ENCODE measurements at places on chromosomes 6 and 20.

GRCh38 chr6:40930045-40930444 lies 109.0 kb downstream of the UNC5CL start:
- DNase-seq, result no peak

DNA sequence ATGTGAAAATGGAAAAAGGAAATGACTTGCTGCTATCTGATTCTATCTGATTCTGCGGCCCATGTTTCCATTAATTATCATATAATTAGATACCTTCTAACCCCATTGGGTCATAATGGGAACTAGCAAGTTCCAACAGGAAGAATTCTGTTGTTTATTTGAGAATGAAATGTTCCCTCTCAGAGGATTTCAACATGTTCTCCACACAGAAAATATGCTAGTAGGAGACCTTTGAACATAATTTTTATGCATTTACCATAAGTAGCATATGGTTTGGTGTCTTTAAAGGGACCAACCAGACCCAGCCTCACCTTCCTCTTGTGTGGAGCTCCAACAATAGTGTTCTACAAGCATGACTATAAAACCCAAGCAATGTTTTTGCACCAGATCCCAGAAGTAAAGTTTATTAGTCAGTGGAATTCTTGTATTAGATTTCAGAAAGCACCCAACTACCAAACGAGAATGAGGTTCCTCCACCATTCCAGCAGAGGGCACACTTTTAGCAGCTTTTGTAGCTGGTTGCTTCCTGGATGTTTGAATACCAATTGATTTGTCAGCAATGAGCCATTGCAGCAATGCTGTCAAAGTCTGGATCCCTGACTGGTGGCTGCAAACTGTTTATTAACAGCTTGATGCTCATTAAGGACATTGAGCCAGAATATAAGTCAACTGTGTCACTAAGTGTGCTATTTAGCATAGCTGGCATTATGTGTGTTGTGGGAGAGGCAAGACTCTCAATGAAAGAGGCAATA lies 143.6 kb upstream of the GJE1 start:
- peak; percentile 81 for DNase-seq

DNA sequence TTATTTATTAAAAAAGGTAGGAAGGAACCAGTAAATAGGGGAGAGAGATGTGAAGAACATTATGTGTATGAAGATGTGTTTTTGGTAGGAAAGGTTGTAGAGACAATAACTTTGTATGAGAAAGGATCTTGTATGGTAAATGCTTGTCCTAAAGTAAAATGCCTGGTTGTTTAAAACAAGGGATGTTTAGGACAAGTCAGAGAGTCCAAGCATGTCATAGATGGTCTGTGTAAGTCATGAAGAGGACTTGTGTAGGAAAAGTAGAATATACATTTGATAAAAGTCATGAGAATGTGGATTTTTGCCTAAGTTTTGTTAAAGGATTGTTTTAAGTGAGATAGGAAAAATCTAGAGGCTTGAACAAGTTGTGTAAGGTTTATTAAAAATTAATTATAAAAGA lies 325.1 kb downstream of the CDH26 start:
- DNase-seq, result no peak

- no peak for DNase-seq
These were observed 332.6 kb downstream of the NRN1 start for GRCh38 chr6:5674141-5674540.

GRCh38 chr20:52683761-52684160 lies 288.4 kb upstream of the TSHZ2 start:
- no peak for DNase-seq

- no peak for DNase-seq
These were observed 153.6 kb downstream of the BMP2 start for GRCh38 chr20:6920991-6921613.

- no peak for DNase-seq
These were observed 69.0 kb upstream of the CCN2 start for GRCh38 chr6:132020138-132020581.

DNA sequence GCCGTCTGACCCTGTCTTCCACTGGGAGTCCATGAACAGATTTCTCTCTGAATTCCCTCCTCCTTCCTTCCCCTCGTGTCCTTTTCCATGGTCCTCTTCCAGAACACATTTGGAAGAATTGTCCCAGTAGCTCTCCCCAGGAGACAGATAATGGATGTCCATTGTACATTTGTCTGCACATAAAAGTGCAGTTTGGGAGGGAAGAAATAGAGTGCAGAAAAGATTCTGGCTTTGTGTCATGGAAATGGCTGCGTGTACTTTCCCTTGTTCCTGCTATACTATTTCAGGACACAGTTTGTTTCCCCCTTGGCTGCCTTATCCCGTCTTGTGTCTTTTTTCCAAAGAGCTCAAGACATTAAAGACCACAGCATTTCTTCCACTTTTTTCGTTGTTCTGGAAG lies 127.6 kb downstream of the SYNDIG1 start:
- no peak for DNase-seq

GRCh38 chr6:50093116-50093937 lies 43.6 kb upstream of the DEFB112 start:
- no peak for DNase-seq

GRCh38 chr6:157050537-157051265 lies 272.6 kb downstream of the TMEM242 start:
- DNase-seq, result no peak

DNA sequence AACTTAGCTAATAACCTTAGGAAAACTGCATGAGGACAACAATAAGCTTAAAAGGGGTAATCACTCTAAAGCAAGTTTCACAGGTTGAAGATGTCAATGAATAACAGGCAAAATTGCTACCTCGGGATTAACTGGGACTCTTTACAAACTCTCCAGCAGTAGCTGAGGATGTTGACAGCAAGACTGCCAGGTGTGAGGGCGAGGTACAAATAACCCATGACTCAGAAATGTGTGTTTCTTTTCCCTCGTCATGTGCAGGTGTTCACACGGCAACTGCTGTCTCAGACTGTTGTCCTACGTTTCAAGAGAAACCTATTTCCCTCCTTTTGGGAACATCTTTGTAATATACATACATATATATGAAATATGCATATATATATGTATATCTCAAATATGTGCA lies 15.9 kb downstream of the BCAS1 start:
- DNase-seq, result no peak

DNA sequence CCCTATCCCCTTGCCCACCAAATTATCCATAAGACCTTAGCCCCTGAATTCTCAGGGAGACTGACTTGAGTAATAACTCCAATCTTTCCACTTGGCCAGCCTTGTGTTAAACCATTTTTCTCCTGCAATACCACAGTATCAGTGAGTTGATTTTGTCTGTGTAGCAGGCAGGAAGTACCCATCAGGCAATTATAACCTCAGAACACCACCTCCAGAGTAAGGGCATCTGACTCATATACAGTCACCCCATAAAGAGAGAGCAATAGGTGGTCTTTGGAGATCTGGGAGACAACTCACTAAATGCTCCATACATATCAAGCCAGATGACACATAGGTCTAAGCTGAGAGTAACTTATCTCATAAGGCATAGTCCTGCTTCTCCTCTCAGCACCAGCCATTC lies 83.7 kb downstream of the FILIP1 start:
- no peak for DNase-seq

DNA sequence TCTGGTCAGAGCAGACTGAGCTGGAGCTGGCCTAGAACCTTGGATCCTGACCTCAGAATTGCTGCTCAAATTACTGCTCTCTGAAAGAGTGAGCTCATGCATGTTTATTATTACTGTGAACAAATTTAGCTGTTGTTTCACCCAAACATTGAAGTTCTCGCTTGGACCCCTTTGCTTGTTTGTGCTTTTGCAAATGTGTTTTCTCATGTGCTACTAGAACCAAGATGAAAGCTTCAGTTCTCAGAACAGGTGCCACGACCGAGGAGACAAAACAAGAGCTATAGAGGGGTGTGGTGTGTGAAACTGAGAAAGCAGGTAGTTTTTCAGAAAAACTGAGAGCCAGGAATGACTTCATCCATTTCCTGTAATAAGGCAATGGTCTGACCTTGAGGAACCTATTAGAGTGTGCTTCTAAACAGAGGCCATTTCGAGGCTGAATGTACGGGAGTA lies 50.0 kb upstream of the ESR1 start:
- no peak for DNase-seq

DNA sequence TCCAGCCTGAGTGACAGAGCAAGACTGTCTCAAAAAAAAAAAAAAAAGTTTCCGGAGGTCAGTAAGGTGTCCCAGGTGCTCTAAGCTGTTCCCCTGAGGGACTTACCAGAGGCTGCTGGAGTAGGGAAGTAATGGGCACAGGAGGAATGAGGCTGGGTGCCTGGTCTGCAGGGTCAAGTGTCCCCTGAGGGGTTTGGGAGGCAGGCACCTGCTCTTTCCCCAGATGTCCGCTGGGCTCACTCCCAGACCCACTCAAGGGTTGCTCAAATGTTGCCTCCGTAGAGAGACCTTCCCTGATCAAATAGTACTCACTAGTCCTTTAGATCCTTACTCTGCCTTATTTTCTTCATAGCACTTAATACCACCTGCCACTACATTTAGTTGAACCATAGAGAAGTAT lies 5.4 kb upstream of the MAPK13 start:
- DNase-seq, result no peak

DNA sequence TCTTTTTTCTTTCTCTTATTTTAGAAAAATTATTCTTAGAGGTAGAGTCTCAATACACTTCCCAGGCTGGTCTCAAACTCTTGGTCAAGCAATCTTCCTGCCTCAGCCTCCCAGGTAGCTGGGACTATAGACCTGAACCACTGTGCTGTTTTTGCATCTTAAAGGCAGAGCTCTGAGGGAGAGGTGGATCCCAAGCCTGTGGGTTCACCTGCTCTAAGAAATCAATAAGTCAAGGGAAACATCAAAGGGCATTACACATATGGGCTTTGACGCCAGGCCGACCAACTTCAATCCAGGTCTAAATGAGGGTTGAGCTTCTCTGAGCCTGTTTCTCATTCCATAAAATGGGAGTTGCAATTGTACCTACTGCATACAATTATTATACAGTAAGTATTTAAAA lies 223.9 kb downstream of the LY86 start:
- DNase-seq, result no peak

GRCh38 chr20:35704514-35705261 lies 5.5 kb downstream of the ROMO1 start:
- DNase-seq, result no peak

DNA sequence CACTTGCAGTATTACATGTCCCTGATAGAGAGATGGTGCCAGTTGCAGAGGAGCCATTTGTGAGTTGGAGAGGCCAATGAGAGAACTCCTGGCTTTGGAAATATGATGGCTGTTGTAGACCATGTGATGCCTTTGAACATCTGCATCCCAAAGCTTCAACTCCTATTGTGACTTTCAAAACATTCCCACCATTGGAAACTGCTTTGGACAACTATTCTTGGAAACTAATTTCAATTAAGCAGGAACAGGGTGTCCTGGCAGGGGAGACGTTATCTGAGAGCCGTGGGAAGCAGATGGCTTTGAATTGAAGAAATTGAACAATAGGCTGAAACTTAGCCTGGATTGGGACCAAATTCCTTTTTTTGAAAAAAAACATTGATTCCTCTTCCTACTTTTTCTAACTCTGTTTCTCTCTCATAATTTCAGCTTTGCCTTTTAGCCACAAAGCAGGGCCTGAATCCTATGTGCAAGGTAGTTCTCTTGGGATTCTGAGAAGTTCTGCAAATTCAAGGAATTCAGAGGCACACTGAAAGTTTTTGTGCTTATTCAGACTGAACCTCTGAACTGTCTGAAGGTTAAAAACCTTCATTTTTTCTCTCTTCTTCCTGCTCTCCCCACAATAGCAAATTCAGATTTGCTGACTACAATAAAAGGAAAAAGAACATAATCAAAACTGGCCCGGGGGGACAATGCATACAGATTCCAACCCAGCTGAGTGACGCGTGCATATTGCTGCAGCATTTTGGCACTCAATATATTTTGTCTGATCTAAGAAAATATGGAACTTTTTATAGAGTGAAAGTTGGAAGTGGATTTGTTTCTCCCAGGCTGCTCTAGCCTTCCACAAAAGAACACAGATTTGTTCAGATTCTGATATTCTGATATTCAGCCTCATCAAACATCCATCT lies 720.4 kb upstream of the CHD6 start:
- no peak for DNase-seq

DNA sequence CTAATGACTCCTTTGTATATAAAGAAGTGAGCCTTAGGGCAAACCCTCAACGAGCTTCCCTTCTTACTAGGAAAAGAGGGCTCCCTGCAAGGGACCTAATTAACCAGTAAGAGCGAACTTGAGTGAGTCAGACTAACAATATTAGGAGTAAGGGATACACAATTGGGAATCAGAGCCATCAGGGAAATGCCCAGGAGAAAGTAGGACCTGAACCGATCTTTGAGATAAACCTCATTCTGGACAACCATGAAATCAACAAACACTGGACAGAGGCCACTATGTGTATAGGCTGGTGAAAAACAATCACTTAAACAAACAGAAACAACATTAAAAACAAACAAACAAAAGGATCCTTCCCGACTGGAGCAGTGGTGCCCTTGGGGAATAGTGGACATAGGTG lies 120.8 kb downstream of the EDN1 start:
- DNase-seq, result no peak

DNA sequence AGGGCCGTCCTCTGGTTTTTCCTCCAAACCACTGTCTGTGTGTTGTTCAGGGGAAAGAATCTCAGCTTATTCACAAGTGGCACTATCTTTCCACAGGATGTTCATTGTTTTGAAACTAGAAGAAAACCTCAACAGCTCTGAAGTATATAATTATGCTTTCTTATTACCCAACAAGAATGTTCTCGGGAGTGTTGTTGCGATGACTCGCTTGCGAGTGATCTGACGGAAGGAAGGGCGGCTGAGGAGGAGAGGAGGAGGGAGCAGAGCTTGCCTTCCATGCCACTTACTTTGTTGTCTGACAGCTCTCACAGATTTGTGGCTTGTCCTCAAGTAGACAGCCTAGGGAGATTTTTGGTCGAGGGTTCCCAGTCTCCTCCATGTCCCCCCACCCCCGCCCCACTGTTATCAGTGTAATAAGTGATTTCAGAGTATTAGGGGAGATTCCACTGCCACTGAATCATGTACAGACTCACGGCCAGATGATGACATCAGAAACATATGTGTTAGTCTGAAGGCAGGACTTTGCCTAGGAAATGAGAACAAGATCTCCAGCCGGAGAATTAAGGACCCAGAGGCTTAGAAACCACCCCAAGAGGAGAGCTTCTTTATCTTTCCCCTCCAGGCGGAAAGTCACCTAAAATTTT lies 80.7 kb upstream of the CCN6 start:
- DNase-seq, result peak; percentile 68

DNA sequence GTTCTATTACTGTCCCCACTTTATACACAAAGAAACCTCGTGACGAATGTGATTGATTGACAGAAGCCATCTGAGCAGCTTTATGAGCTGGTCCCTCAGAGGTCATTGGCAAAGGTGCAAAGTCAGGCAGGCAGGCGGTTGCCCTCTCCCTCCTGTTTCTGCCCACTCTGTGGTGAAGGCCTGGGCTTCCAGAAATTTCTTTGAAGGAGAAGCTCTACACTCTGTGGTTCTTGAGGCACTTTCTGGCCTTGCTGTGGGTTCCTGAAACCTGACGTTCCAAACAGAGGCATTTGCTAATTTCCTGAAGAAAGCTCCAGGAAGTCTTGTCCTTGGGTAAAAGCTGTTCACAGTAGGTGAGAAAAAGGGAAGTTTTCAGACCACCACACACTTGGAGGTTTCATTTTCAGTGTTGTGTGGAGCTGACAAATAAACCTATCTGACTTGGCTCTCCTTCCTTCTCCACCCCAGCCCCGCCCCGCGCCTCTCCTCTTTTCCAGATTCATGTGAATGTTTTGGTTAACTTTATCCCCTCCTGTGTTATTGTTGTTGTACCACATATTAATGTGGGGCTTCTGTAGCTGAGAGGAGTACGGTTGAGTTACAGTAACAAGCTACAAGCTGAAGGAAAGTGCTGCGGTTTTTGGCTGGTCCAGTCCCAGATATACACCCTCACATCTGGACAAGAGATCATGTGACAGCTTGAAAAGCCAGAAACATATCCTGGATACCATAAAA lies 274.1 kb downstream of the CLIC5 start:
- no peak for DNase-seq

Measured in endodermal cell (in vitro differentiated cells).